ENCODE measurements at places on chromosomes 6 and 20. TPM values are rescaled to one million over a fixed set of nuclear protein-coding genes. Genes with fewer than 3 reads are reported as not detected.

DNA sequence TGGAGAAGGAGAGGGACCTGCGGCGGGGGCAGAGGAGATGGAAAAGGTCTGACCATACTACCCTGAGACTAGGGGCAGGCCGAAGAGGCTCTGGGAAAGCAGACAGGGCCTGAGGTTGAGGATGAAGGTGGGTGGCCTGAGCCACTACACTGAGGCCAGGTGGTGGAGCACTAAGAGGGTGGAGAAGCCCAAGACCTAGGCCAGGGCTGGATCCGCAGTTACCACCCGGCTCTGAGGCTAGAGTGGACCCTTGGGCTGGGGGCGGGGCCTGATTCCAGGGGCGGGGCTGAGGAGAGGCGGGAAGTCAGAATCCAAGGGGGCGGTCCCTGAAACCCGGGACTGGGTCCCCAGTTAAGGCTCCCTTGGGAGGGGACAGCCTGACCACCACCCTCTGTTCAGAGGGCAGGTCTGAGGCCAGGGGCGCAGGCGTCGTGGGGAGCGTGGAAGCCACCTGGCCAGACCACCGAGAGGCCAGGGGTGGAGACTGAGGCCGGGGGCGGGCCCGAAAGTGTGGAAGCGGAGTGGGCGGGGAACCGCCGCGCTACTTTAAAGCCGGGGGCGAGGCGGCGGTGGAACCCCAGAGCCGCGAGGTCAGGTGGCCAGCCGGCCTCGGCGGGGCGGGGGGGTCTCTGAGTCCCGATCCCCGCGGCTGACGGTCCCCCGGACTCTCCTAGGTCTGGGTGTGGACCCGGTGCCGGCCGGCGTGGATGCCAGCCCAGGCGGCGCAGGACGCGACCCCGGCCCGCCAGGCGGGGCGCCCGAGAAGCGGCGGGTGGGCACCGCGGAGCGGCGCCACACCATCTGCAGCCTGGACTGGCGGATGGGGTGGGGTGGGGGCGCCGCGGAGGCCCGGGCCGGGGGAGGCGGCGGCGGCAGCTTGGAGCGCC is 8.3 kb downstream of the CCM2L start:
- DNase-seq: no peak

DNA sequence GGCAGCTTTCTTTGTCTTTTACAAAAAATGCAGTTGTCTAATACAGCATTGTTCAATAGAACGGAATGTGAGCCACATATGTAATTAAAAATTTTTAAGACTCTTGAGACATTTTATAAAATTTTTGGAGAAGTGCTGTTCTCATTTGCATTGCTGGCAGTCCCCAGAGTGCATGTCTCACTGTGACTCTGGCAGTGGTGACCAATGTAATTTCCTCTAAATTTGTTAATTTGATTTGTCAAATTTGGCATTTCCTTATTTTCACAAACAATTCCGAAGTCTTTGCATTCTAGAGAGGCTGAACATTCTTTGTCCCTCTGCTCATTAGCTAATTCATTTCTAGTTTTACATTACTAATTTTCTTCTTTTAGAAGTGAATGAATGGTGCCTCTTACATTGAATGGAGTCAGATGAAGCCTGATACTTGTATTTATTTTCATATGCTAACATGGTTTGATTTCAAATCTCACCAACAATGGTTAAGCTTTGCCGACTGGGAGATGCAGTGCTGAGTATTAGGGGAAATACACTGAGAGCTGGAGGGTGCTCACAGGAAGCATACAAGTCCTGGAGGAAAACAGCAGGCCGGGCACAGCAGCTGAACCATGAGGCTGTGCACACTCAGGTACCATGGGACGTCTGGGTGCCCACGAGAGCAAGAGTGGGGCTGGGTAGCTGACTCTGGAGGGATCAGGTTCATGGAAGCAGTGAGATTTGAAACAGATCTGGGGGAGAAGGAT is 68.5 kb upstream of the ARMC2 start:
- DNase-seq: no peak

GRCh38 chr6:145502416-145502815 is 232.9 kb downstream of the EPM2A start:
- no peak for DNase-seq

DNA sequence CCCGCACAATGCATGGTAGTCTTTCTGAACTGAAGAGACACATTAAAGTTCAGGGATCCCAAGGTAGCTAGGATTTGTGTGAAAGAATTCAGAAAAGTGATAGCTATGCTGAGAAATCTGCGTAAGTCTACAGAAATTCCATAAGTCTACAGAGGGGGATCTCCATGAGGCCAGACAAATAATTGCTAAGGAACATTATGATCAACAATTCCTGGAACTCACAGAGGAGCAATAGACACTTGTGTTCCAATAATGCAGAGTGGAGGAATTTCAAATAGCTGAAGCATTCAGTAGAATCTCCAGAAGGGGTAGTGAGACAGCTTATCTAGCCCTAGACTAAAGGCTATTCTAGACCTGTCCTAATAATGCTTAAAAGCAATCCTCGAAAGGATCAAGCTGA is 315.7 kb upstream of the ECI2 start:
- DNase-seq: no peak

The MAP7 gene
- total RNA-seq: 0.66 TPM

DNA sequence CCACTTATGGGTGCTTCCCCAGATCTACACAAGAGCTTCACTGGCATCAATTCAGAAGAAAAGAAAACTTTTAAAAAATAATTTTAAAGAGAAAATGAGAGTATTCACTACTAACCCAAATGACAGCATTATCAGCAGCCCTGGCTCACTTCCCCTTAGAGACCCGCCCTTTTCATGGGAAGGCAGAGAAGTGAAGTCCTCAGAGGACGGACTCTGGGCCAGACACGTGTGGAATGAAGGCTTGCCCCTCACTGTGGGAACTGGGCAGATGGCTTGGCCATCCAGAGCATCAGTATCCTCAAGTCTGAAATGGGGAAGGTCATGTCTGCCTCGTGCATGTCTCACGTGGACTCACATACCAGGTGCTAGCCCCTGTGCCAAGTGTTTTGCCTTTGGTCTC is 63.5 kb downstream of the JAG1 start:
- no peak for DNase-seq

The OR2J3 gene
- total RNA-seq: not detected

The DEFB132 gene
- not detected for total RNA-seq

DNA sequence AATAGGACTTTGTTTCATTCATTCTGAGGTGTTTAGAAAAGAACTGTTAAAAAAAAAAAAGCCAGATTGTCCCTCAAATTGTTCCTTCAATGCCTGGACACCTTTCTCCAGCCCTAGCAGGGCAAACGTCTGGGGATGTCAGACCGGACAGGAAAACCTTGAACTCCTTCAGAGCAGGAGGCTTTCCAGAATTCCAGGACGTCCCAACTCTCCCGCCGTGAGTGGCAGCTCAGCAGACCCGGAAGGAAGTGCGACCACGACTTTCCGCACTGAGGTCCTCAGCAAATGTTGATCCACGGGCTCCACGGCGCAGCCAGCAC is 139.1 kb downstream of the DLL1 start:
- DNase-seq: no peak

The PRSS16 gene
- total RNA-seq: not detected

GRCh38 chr6:118867181-118867580 is 26.8 kb upstream of the ASF1A start:
- DNase-seq: no peak

The PRDM1 gene
- total RNA-seq: 1.5 TPM

- DNase-seq: no peak
These were observed 128.5 kb downstream of the FLRT3 start for GRCh38 chr20:14208956-14209355.

DNA sequence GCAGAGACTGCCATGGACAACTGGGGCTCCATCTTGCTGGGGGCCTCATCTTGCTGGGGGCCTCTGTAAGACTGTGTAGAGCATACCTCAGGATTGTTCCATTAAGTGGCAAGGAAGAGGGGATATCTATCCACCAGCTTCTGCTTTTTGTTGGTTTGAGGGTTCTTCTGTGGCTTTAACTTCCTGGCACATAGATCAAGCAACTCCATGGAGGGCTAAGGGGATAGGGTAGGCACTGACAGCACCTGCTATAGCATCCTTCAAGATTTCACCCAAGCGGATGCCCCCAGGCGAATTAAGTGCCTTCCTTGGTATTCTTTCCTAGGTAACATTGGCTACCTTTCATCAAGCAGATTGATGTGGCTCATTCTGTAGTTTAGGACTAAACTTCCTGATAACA is 3.8 kb upstream of the LRRN4 start:
- DNase-seq: no peak

The GABRR1 gene
- not detected for total RNA-seq

The SYCP2 gene
- 0.28 TPM for total RNA-seq

- DNase-seq: no peak
These were observed 3.4 kb upstream of the ABHD16B start for GRCh38 chr20:63857764-63858392.

The GGTLC1 gene
- not detected for total RNA-seq

DNA sequence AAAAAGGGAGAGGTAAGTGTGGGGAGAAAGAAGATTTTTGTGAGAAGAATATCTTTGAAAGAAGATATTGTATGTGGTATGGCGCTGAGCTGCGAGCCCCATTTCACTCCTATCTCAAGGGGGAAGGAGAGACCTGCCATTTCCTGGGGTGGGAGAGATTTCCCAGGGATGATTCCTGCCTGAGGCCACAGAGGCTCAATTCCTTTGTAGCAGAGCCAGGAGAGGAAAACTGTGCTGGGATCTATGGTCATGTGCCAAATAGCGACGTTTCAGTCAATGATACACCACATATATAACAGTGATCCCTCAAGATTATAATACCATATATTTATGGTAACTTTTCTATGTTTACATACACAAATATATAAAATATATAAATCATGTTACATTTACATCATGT is 28.9 kb downstream of the TCF21 start:
- DNase-seq: no peak

The TFAP2A gene
- 2.1 TPM for total RNA-seq

The LTA gene
- not detected for total RNA-seq

GRCh38 chr6:169887529-169888140 is 136.2 kb downstream of the ERMARD start:
- DNase-seq: no peak

GRCh38 chr20:48338717-48339116 is 489.1 kb downstream of the PREX1 start:
- DNase-seq: no peak

The ZSCAN9 gene
- 11.6 TPM for total RNA-seq

DNA sequence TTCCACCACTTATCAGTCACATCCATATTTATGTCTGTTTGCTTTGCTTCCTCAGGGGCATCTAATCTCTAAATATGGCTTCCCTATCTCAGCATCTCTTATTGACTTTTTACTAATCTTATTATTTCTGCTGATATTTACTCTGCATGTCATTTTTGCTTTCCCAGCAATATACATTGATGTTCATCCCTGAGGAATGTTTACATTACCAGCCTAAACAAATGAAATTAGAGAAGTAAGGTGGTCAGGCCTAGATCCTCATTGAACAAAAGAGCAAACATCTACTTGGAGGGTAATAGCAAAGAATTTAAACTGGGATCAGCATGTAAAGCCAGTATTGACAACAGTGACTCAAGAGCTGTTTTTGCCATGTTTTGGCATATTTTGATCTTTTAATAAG is 546.4 kb downstream of the MMUT start:
- no peak for DNase-seq

The PRRC2A gene
- total RNA-seq: 33.6 TPM

The PCMTD2 gene
- total RNA-seq: 44.7 TPM

The GOPC gene
- 34.6 TPM for total RNA-seq

The MATN4 gene
- total RNA-seq: not detected

- DNase-seq: no peak
These were observed 183.3 kb downstream of the NKAIN2 start for GRCh38 chr6:123986938-123987337.

The NKAIN4 gene
- not detected for total RNA-seq

GRCh38 chr6:109036574-109037294 is 57.9 kb downstream of the SESN1 start:
- DNase-seq: no peak

DNA sequence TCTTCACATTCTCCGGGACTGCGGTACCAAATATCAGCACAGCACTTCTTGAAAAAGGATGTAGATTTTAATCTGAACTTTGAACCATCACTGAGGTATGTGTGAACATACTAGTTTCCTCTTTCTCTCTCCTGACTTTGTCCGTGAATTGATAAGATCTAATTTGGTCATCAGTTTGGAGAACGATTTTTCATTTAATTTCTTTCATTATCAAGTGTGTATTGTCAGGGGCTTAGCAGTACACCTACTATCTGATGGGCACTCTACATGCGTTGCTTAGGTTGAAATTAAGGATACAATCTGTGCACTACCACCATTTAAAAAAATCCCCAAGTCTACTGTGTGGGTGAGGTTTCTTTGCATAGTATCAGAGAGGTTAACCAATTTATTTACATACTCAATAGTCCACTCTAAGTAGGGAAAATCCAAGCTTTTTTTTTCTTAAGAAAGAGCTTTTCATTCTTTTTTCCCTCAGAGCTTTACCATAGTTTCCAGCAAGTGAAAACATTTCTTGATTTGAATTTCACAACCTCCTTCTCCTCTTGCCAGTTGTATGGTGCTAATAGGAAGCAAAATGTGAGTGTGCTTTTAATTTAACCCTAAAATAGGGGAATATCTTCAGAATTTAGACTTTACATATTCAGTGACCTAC is 105.4 kb upstream of the ESR1 start:
- no peak for DNase-seq

- DNase-seq: no peak
These were observed 72.4 kb downstream of the SHLD1 start for GRCh38 chr20:5822569-5822968.

DNA sequence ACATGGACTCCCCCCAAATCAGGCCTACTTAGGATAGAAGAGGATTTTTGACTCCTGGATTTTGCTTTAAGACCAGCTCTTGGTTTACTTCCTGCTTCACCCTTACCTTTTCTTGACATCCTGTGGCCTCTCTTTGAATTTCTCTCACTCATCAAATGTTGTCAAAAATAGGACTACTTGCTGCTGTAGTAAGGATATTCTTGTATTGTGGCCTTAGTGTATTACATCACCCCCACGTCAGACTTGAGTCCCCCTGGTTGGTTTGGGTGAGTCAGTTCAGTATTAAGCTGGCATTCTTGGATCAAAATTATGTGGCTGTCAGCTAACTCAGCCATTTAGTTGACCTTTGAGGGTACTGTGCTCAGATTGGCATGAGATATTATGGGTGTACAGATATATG is 1.1 kb downstream of the TPX2 start:
- no peak for DNase-seq

The WDR46 gene
- 90.2 TPM for total RNA-seq

GRCh38 chr20:10060226-10060625 is 25.4 kb downstream of the ANKEF1 start:
- DNase-seq: no peak

DNA sequence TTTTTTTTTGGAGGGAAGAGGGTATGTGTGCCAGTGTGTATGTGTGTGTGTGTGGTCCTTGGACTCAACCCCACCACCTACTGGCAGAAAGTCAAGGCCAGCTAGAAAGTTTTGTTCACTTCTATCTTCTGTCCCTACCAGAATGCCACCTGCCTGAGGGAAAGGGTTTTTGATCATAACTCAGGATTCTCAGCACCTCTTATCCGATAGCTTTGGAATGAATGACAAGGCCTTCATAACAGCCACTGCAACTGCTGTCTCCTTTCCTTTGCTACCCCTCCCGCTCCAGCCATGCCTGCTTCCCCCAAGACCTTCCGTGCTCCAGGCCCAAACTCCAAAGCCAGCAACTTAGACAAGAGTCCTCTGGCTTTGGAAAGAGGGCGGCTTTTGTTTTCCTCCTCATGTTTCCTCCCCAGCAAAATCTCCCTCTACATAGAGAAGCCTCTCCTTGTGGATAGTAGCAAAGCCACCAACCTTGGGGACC is 18.7 kb downstream of the BTN3A1 start:
- no peak for DNase-seq
